CD8-positive, alpha-beta memory T cell (primary cell): ENCODE measurements at places on chromosomes 7 and 10.

GRCh38 chr7:152588350-152588749 lies 87.6 kb downstream of the XRCC2 start:
- DNase-seq = no peak

- DNase-seq = no peak
Observed at GRCh38 chr7:22564511-22565045, 64.6 kb upstream of the STEAP1B start.

- DNase-seq = no peak
Observed at GRCh38 chr10:100528921-100529474, 673 bp downstream of the NDUFB8 start.

- no peak for DNase-seq
Observed at GRCh38 chr7:79837915-79838314, 296.7 kb upstream of the GNAI1 start.
